Heart left ventricle (tissue), 16 donors: ENCODE measurements at places on chromosomes 5 and 9. TPM values are rescaled to one million over a fixed set of nuclear protein-coding genes. Genes with fewer than 3 reads are reported as not detected.

FAT2 gene
- total RNA-seq = not detected

DNA sequence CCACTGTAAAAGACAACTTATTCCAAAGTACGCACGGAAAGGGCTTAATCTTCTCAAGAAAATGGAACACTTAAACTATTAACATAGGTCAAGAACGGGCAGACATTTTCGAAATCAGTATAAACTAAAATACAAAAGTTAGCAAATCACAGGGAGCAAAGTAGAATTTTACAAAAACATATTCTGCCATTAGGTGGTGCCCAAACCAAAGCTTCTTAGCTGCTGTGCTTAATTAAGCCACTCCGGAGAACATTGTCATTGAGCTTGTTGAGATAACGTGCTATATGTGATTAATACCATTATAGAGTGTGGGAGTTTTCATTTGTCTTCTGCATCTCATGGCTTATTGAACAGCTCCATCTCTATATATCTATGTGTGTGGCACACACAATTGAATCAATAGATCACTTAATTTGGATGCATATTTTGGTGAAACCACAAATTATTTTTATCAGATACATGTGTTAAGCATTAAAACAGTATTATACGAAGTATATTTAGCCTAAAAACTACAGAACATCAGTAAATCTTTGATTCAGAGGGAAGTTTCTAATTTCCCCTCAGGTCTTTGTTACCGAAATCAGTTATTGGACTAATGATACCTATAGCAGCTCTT lies 23.4 kb downstream of the UBLCP1 start:
- DNase-seq = no peak

- no peak for DNase-seq
These were observed 14.6 kb upstream of the C1QTNF3 start for GRCh38 chr5:34057569-34057968.

PCDHGB3 gene
- 4.0 TPM for total RNA-seq

- no peak for DNase-seq
These were observed 57.0 kb upstream of the BOD1 start for GRCh38 chr5:173673295-173674101.

DDX46 gene
- total RNA-seq = 14.3 TPM

SLC6A19 gene
- total RNA-seq = not detected

DNA sequence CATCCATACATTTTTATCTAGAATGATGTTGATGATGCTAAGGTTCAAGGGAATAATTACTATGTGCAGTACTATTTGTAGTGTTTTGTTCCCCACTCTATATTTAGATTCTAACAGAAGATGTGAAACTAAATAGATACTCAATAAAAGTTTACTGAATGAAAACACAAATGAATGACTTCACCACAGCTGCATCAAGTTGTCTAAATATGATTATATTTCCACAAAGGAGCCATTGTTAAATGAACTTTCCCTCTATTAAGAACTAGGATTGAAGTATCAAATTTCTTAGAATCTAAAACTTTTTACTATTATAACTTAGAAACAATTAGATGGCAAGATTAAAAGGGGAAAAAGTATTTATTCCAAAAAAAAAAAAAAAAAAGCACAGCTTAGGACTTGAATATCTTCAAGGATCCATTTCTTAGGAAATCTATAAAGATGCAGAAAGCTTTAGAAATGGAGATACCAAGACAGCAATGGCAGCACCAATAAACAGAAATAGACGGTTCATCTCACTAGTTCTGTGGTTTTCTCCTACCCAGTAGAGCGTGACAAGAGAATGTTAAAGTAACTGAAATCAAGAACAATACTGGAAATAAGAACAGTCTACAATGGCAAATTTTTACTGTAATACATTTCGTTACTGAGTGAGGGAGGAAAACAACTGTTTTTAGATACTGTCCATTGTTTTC lies 347.6 kb downstream of the EBF1 start:
- no peak for DNase-seq

GRCh38 chr9:15357050-15357653 lies 50.1 kb upstream of the TTC39B start:
- DNase-seq = no peak

BNIP1 gene
- total RNA-seq = 10.6 TPM

LCN9 gene
- total RNA-seq = not detected

DNA sequence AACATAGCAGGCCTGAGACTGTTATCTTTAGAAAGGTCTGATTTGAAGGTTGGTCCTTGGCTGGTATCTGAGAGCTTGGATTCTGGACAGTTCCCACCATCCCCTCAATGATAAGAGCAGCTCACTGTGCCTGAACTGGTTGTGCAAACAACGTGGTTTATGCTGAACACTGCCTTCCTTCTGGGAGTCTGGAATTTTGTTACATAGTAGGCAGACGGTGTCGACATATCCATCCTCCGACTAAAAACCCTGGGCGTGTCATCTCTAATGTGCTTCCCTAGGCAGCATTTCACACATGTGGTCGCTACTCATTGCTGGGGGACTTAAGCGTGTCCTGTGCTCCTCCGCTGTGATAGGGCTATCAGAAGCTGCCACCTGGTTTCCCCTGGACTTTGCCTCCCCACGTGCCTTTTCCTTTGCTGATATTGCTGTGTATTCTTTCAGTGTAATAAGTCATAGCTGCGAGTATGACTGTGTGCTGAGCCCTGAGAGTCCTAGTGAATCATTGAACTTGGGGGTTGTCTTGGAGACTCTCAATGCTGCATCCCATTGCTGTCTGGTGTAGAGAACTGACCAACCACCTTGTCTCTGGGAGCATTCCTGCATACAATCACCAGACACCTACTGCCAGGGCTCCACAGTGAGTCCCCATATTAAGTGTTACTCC lies 119.1 kb upstream of the TBC1D2 start:
- DNase-seq = no peak

GRCh38 chr5:37495668-37496347 lies 116.7 kb downstream of the WDR70 start:
- DNase-seq = no peak
